ENCODE measurements at places on chromosomes 6 and 20.

- DNase-seq = no peak
Measured at GRCh38 chr6:109118337-109118736, 23.0 kb downstream of the CEP57L1 start.

DNA sequence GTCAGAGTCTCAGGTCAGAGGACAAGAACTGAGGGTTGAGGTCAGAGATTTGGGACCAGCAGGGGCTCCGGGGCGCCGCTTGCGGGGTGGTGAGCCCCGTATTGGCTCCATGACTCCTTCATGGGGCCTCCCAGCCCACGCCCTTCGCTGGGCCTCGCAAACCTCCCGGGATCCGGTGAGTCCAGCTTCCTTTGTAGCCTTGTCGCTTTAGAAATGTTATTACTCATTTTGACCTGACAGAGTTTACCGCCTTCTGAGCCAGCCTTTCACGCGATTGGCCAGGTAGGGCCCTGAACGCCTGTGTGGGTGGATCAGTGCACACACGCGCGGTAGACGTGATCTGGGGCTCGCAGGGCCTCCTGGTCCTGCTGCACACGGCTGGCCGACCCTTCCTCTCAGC, 181.1 kb downstream of the ERMARD start:
- no peak for DNase-seq

GRCh38 chr6:128784266-128784665, 98.7 kb upstream of the LAMA2 start:
- no peak for DNase-seq

- DNase-seq = no peak
Measured at GRCh38 chr20:2080532-2081224, 20.9 kb upstream of the STK35 start.

- DNase-seq = no peak
Measured at GRCh38 chr20:46539113-46539512, 11.3 kb downstream of the OCSTAMP start.

GRCh38 chr6:116206231-116206903, 47.5 kb downstream of the TSPYL4 start:
- no peak for DNase-seq

- DNase-seq = no peak
Measured at GRCh38 chr6:53446151-53446550, 97.4 kb upstream of the ELOVL5 start.

DNA sequence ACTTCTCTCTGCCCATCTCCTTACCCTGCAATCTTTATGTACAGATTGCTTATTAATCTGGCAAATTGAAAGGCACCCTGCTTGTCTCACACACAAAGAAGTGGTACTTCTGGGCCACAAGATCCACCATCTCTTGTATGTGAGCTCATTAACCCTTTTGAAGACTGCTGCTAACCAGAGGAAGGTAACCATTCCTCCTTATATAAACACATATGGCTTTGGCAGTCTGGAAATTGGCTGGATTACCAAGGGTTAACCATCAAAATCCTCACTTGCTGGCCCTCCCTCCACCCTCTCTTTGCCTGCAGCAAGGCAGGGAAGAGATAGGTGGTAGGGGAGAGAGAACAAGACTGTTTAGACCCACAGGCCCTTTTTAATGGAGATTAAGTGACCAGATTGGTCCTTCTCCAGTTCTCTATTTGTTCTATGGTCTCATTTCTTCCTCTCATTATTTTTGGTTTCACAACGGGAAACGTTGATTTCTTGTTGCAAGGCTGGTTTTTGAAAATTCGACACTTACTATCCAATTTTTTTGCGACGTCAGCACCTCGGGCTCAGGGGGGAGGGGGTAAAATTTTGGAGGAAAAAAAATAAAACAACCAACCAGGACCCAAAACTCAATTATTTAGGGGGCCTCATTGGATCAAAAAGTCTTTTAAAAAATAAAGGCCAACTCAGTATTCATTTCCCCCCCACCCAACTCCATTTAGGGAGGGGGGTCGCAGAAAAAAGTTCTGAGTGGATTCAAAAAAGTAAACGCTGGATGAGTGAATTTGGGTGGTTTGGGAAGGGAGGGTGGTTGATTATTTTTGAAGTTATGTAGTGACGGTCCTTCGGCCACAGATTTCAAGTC, 859 bp downstream of the PPP1R10 start:
- DNase-seq = no peak

DNA sequence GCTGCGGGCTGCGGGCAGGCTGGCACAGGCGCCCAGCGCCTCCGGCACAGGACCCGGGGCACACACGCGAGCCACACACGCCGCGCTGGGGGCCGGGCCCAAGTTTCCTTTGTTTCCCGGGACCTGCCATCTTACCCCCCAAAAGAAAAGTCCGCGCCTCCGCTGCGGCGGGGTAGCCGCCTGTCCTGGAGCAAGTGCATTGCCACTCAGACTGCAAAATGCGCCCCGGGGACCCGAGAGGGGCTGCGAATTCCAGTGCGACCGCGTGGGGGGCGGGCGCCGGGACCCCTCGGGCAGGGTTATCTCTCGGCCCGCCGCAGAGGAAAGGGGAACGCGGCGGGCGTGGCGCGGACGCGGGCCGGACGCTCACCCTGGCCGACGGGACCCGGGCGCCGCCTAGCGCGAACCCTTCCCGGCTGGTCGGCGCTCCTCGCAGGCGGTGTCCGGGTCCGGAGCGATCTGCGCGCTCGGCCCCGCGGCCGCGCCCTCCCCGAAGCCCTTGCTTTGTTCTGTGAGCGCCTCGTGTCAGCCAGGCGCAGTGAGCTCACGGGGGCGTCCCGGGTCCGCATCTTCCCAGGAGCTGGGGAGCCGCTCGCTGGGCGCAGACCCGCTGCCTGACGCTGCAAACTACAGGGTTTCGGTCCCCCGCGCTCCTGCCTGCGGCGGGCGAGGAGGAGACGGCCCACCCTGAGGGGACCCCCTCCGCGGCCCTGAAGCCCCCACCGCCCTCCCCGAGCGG, 639 bp upstream of the CD24 start:
- DNase-seq = no peak

GRCh38 chr6:109292420-109292819, 89.8 kb downstream of the CD164 start:
- DNase-seq = no peak

DNA sequence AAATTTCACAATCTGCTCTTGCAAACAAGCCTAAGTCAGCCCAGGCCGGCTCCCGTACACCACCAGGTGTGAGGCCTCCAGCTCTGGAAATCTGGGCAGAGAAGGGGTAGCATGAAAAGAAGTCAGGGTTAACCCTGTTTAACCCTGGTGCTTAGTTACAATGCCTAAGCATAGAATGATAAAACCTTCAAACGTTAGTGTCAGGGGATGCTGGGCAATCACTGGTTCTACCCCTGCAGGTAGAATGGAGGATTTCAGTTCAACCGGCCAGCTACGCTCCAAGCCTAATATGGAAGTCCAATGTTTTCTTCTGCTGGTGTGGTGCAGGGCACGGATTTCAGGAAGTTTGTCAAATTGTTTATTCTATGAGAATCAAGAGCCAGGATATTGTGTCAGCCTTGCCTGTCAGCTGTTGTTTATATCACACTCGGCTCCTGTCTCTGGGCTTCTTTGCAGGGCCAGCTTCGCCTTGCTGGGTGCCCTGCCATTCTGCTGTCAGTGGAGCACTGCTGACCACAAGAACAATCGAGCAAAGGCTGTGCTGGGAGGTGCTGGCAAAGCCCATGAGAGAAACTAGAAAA, 20.2 kb upstream of the CD93 start:
- DNase-seq = no peak

GRCh38 chr6:5723841-5724691, 282.7 kb downstream of the NRN1 start:
- no peak for DNase-seq

DNA sequence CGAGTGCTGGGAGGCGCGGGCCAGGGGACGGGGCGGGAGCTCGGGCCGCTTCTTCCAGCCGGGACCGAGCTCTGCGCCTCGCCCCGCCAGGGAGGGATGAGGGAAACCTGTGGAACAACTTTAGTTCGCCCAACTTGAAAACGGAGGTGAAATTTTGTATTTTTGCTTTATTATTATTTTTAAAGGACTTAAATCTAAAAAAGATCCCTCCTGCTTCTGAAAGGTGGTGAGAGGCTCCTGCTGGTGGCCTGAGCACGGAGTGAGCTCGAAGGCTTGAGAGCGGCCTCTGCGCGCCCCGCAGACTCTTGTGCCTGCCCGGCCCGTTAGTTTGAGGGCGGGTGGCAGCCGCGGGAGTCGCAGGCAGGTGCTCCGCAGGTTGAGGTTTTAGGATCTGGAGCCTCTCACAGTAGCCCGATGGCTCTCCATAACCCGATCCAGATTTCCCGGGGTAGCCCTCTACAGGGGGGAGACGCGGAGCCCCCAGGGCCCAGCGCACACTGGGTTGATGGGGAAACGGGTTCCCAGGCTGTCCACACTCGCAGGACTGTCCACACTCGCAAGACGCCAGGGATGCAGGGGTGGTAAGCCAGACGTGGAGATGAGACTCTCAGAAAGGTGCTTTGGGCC, 46.2 kb upstream of the SUPT3H start:
- DNase-seq = no peak

DNA sequence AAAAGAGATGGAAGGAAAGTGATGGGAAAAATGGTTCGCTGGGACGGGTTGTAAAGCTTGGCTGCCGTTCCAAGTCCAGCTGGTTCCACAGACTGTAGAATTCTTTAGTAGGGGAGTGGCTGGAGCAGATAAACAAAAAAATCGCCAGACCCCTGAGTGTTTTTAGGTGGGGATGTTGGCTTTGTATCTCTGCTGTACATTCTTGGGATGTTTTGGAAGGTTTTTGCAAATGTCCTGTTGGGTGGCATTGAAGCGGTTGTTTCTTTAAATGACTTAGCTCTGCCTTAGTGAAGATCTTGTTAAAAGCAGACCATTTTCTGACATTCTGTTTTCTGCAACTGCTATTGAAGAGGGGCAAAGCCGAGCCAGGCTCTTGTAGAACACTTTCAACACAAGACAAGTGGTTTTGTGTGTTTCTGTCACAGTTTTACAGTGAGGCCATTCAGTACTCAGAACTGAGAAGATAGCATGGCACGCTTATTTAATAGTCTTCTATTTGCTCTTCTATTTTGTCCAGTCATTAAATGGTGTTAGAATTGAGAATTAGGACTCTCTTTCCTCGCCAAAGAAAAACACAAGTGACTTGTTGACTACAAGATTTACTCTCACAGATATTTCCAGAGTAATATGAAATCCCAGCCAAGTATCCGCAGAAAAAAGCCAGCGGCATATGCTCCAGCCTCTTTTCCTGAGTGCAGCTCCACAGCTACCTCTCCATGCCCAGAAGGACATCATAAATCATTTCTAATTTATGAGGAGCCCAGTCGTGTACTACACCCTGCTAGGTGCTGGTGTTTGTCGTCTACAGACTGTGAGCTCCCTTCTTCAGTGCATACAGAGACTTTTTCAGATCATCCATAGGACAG, 65.8 kb downstream of the PHACTR2 start:
- no peak for DNase-seq

DNA sequence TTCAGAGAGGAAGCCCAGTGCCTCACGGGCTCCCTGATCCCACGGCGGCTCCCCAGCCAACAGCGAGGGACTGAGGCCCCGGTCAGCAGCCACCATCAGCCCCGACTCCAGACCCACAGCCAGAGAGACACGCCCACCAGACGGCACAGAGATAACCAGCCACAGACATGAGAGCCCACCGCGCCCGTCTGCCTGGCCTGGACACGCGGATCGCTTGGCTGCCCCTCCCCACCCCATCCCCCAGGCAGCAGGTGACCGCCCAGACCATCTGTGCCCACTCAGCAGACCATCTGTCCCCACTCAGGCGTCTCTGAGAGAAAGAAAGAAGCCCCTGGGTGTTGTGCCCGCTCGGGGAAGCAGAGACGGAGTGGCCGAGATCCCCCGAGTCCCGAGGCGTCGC, 55.5 kb upstream of the CHRNA4 start:
- DNase-seq = no peak

All from stromal cell of bone marrow (primary cell).